Smooth muscle cell of bladder (primary cell): ENCODE measurements at places on chromosomes 4 and X. TPM values are rescaled to one million over a fixed set of nuclear protein-coding genes. Genes with fewer than 3 reads are reported as not detected.

The DKC1 gene
- 24.7 and 36.7 TPM in 2 replicates for total RNA-seq

The MAGEA8 gene
- not detected in 2 replicates for total RNA-seq

The TMSB15C gene
- total RNA-seq = 3.3 and 3.4 TPM in 2 replicates

The LAP3 gene
- total RNA-seq = 77.5 and 84.3 TPM in 2 replicates

The TLR3 gene
- total RNA-seq = 2.0 and 2.7 TPM in 2 replicates

The SPP1 gene
- 0.43 and 1.3 TPM in 2 replicates for total RNA-seq

The SLC25A4 gene
- 4.1 and 10.5 TPM in 2 replicates for total RNA-seq

The ABLIM2 gene
- total RNA-seq = 0.09 and 0.14 TPM in 2 replicates

The FAM47E gene
- total RNA-seq = 0.28 and 1.4 TPM in 2 replicates

The SHROOM2 gene
- total RNA-seq = under 0.01 TPM in 2 replicates

The KLHL4 gene
- total RNA-seq = 0.43 and 0.83 TPM in 2 replicates

The ADRA2C gene
- total RNA-seq = 0.14 and 0.37 TPM in 2 replicates

The PRRG3 gene
- under 0.01 TPM in 1 of 2 replicates, not detected in the other for total RNA-seq

The HHIP gene
- under 0.01 and 0.43 TPM in 2 replicates for total RNA-seq

The CTAG1B gene
- total RNA-seq = not detected in 2 replicates

The USP17L27 gene
- not detected in 2 replicates for total RNA-seq

The ZBED1 gene
- 25.5 and 33.3 TPM in 2 replicates for total RNA-seq

The GABRE gene
- total RNA-seq = 34.1 and 58.4 TPM in 2 replicates

The OPRPN gene
- total RNA-seq = not detected in 2 replicates

The SLC6A14 gene
- total RNA-seq = under 0.01 TPM in 1 of 2 replicates, not detected in the other

The EXOC1L gene
- 0.37 TPM in 1 of 2 replicates, not detected in the other for total RNA-seq

The MAGEE2 gene
- total RNA-seq = not detected in 2 replicates

The UGT2B15 gene
- not detected in 2 replicates for total RNA-seq

The TAF7L gene
- 0.37 and 0.43 TPM in 2 replicates for total RNA-seq

The XAGE1B gene
- not detected in 2 replicates for total RNA-seq

The TCEAL2 gene
- total RNA-seq = 0.28 TPM in 1 of 2 replicates, not detected in the other

The ANXA3 gene
- 17.1 and 21.2 TPM in 2 replicates for total RNA-seq

The XIAP gene
- 29.2 and 38.6 TPM in 2 replicates for total RNA-seq

The ZNF185 gene
- 0.37 and 0.43 TPM in 2 replicates for total RNA-seq
